ENCODE measurements at places on chromosomes 16 and 17. TPM values are rescaled to one million over a fixed set of nuclear protein-coding genes. Genes with fewer than 3 reads are reported as not detected.

KCNJ12 gene
- total RNA-seq, result 1.6 TPM

KRT16 gene
- total RNA-seq, result not detected

GRCh38 chr17:42230225-42230624 is 35.9 kb upstream of the GHDC start:
- DNase-seq, result no peak

GRCh38 chr16:1134776-1135458 is 18.0 kb upstream of the CACNA1H start:
- DNase-seq, result no peak

- peak; percentile 64 for DNase-seq
Observed at GRCh38 chr16:30921748-30922419, 1.5 kb upstream of the FBXL19 start.

GRCh38 chr16:21598206-21598605 is 1.2 kb upstream of the METTL9 start:
- DNase-seq, result no peak

- DNase-seq, result no peak
Observed at GRCh38 chr17:40830085-40830776, 7.8 kb upstream of the KRT10 start.

DNA sequence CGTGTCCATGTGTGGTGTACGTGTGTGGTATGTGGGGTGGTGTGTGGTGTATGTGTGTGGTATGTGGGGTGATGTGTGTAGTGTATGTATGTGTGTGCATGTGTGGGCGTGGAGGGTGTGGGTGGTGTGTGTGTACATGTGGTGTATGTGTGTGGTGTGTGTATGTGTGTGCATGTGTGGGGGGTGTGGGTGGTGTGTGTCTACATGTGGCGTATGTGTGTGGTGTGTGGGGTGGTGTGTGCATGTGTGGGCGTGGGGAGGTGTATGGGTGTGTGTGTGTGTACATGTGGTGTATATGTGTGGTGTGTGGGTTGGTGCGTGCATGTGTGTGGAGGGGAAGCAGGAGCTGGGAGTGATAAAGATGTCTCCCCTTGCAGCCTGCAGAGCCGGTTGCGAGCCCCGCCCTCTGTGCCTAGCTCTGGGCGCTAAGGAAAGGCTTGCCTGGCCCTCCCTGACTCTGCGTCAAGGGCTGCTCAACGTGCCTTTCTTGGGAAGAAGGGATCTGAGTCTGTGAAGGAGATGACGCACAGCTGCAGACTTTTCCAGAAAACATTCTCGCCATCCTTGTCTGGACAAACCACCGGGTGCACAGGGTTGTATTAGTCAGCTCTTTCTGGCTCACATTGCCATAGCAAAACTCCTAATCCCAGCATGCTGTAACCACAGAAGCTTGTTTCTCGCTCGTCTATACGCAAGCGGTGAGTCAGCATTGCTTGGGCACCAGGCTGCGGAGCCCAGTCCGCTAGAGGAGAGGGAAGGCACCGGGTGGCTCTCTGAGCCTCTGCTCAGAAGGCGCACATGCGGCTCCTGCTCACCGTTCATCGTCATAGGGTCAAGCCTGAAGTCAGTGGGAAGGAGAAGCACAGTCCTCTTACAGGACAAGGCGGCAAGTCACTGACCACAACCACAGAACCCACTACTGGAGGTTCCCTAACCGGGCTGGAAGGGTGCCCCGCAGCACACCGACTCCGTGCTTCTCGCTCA is 2.0 kb upstream of the CD300H start:
- DNase-seq, result no peak
